ENCODE measurements at places on chromosomes 11 and 22.
A peak's percentile ranks its signal among the peaks of the same experiment; 100 is the strongest.

GRCh38 chr11:92846491-92847125, 122.8 kb upstream of the MTNR1B start:
- DNase-seq: no peak

GRCh38 chr11:16337421-16338213, 18.7 kb downstream of the SOX6 start:
- DNase-seq: no peak

DNA sequence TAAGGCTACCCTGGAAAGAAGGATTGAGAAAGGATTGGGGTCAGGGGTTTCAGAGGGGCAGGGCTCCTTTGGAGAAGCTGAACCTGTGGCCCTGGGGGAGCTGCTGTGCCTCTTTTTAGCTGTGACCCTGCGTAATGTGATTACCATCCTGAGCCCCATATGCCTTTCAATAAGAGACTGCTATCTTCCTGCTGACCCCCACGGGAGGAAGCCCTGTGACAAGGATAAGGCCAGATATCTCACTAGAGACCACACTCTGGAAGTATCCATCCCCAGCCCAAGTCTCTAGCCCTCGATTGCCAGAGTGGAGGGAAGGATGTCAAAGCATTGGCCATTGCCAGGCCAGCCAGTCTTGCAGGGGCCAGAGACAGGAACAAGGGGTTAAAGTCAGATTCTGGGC, 4.8 kb upstream of the SLC39A13 start:
- DNase-seq: no peak

DNA sequence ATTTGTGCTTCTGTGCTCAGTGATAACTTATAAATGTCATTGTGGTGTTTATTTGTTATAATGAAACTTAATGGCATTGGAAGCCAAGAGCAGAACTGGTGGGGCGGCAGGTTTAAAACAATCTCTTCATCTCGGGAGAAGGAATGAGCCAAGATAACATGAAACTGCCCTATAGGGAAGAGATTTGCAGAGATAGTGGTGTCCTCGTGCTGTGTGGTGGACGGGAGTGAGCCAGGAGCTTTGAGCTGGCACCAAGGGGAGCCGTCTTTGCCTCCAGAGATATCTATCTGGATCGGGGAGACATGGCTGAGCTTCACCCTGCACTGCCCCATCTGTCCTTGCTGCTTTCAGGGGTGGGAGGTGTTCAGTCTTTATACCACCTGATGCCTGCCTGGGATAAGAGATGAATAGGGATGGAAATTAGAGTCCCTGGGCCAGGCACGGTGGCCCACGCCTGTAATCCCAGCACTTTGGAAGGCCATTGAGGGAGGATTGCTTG, 189.6 kb downstream of the ST3GAL4 start:
- no peak for DNase-seq

- no peak for DNase-seq
Measured at GRCh38 chr11:2770096-2770751, 70.4 kb upstream of the KCNQ1OT1 start.

DNA sequence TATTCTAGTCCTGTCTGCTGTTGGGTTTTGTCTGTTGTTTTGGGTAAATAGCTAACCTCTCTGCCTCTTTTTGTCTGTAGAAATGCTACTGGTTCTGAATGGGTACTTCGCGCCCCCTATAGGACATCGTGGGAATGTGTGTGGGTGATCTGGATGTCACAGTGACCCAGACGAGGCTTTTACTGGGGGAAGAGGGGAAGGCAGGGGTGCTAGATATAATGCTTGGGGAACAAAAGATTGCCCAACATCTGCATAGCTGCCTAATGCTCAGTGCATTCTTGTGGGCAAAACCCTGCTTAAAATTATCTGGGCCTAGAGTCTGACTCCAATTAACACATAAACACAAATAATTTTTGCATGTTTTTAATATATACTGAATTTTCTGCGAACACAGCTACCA, 57.7 kb downstream of the BMAL1 start:
- DNase-seq: peak; percentile 58

- peak; percentile 57 for DNase-seq
Measured at GRCh38 chr11:19345519-19345847, 104.7 kb upstream of the E2F8 start.

GRCh38 chr22:43845981-43846380, 16.3 kb downstream of the SULT4A1 start:
- no peak for DNase-seq

DNA sequence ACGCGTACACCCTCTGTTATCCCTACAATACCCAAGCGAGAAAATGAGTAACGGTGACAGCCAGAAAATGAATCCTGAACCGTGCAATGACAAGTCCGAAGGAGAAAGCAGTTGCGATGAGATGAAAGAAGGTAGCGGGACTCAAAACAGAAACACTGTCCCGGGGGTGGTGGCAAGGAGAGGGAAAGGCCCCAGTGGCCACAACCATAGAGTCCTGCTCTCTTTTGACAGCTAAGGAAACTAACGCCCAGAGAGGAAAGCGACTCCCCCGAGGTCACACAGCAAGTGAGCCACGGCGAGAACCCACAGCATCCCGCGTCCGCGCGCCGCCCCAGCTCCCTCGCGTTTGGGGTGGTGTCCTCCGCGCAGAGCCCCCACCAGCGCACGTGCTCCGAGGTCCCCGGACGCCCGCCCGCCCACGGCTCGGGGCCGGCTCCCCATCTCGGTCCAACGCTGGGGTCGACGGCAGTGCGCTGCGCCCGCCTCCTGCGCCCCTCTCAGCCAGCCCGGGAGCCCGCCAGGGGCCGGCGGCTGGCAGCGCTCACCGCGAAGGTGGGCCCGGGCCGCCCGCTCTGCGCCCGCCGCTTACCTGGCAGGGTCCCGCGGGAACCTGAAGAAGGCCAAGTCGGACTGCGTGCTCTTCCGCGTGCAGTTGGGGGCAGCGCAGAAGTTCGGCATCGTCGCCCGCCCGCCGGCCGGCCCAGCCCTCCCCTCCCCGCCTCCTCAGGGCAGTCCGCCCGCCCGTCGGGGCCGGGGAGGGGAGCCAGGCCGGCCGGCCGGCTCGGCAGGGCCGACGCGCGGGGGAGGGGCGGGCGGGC, 564 bp downstream of the THAP12 start:
- peak; percentile 11 for DNase-seq

DNA sequence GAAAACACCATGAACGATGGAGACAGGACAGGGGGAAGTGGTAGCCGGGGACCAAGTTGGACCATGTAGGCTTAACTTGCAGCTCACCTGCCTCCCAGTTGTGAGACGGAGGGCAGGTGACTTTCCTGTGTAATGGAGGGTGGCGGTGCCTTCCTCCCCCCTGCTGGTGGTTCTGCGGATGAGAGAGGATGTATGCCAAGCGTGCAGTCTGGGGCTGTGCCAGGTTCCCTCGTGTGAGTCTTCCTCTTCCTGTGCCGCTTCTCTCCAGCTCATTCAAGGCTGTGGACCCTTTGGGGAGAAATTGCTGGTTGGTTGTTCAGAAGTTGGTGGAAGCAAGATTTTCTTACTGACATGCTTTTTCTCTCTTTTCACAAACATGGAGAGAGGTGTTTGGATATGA, 35.1 kb downstream of the MPPED1 start:
- DNase-seq: peak; percentile 54

- no peak for DNase-seq
Measured at GRCh38 chr11:44823006-44823405, 96.2 kb downstream of the TSPAN18 start.

- DNase-seq: peak; percentile 14
Measured at GRCh38 chr11:58923300-58923788, 15.9 kb upstream of the GLYATL1 start.

DNA sequence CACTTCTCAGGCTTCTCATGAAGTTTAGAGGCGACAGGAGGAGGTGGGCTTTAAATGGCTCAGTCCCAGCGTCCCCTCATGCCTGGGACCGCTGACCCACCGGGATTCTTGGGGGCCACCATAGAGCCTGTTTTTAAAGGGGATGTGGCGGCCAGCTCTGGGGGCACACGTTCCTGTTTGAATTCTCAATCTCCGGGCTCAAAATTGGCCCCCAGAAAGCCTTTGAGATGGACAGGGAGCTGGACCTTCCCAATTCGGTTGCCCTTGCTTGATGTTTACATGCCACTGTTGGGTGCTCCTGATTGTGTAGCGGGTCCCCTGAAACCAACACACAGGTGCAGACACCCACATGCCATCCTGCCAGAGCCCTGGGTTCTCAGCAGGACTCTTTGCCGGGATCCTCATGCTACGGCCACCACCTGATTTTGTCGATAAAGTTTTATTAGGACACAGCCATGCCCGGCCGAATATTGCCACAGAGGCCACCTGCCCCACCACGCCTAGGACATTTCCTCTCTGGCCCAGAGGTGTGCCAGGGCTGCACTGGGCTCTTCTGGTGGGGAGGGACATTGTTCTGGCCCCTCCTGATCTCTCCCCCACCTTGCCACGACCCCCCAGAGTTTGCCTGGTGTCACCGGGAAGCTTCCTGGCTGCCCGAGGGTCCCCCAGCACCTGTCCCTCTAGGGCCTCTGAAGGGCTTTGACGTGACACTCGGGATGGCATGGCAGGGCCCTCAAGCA, 71.6 kb downstream of the KCNQ1 start:
- no peak for DNase-seq

DNA sequence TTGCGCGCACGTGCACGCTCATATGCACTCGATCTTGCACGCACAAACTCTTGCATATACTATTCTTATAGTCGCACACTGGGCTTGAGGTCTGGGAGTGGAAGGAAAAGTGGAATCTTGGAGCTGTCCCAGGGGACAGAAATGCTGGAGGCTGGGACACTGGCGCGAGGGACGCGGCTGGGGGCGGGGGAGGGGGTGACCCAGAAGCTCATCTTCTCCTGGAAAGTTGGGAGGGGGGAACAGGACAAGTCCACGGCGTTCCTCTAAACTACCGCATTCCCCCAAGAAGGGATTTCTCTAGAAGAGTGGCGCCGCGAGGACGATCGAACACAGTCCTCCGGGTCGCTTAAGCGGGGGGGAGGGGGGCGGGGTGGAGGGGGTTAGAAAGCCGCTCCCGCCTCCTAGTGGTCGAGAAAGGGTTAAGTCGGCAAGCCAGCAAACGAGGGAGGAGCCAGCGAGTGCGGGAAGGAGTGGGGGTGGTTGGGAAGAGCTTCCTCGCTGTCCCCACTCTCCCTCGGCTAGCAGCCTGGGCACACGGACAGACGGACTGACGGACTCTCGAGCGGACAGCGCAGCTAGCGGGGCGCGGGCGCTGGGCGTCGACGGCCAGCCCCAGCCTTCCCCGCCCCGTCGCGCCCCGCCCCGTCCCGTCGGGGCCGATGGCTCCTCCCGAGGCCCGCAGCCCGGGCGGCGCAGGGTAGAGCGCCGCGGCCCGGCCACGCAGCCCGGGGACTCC, at the start of gene RTN4RL2:
Gene RTN4RL2 (plus strand): TSS at position 507 of the 736 bp plus-strand sequence. CDS start 338 bp downstream, outside the sequence.
- DNase-seq: peak; percentile 75

DNA sequence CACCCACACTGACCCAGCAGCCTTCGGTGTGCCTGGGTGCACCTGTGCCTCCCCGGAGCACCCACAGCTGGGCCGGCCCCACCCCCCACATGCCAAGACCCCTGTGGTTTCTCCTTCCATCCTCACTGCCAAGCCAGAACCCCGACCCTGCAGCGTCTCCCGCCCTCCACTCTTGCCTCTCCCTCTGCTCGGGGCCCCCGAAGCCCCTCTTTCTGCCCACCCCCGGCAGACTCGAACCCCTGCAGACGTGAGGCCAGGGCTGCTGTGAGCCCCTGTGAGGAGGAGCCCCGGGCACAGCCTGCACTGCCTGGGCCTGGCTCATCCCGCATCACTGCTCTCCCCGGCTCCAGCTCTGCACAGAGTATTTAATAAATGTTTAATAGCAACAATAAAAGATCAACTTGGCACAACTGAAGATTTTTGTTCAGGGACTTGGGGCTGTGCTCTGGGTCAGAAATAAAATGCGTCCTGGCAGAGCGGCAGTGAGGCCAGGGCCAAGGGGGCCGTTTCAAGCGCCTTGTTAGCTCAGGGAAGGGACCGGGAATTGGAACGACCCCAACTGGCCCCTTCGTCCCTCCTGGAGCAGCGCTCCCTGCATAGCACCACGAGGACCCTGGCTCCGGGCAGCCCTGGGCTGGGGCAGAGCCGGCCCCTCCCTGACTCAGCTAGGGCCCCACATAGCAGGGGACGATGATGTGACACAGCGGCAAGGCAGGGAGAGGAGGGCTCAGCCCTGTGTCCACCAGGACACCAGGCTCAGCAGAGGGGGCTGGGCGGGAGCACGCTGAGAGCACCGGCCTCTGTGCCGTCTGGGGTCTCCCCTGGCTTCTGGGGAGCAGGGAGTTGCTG, 520.8 kb downstream of the BRD1 start:
- DNase-seq: no peak

DNA sequence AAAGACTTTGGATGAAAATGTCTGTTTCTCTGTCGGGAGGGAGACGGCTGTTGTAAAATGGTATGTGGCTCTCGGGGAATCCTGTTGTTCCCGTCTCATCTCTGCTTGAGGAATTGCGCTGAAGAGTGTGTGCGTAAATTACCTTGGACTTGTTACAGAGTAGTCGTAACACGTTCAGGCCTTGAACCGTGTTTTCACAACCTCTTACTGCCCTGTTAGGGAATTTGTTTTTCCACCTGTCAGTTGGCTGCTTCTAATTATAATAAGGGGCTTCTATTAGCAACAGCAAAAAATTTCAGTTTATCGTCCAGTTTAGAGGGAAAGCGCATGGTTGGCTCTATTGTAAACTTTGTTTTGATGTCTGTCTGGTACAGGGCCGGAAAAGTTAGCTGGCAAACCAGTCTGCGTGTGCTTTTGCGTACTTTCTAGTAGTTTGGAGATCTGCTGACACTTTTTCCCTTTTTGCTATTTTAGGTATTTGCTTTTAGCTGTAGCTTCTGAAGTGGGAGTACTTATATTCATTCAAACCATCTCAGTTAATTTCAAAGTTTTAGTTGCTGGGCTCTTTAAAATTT, 1.5 kb downstream of the HIPK3 start:
- peak; percentile 76 for DNase-seq

DNA sequence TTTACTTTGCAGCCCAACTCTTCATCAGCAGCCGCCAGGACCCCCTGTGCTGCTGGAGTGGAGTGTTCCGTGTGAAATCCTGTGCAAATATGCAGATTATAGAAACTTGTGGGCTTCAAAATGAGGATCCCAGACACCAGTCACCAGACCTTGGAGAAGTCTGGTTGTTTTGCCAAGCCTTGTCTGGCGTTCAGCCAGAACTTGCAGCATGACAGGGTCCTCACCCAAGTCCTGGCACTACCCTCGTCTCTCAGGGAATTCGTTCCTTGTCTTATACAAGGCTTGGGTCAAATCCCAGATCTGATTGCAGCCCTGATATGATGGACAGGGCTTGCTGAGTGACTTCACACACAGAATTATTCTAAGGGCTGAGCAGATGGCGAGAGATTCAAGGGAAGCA, 18.9 kb downstream of the SHISAL1 start:
- DNase-seq: peak; percentile 8

DNA sequence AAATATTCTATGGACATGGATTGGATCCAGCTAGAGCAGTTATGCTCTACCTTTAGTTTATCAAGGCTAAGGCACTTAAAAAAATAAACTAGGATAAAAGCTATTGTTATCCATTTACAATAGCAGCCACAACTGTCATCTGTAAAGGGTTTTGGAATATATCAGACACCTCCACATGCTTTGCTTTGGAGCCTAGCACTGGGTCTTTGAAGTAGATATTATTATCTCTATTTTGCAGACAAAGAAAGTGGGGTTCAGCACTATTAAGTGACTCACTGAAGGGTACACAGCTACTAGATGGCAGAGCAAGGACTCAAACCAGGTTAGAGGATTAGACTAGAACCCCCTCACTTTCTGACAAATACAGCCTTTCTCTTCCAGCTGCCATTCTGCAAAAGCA, 82.0 kb downstream of the KCNJ1 start:
- no peak for DNase-seq
